GM03348 (cell line): ENCODE measurements at places on chromosomes 3 and 15.
A peak's percentile ranks its signal among the peaks of the same experiment; 100 is the strongest.

GRCh38 chr3:99961756-99962515 lies 144.3 kb downstream of the CMSS1 start:
- DNase-seq = no peak

- DNase-seq = no peak
These were observed 42.6 kb downstream of the HCN4 start for GRCh38 chr15:73326157-73326556.

DNA sequence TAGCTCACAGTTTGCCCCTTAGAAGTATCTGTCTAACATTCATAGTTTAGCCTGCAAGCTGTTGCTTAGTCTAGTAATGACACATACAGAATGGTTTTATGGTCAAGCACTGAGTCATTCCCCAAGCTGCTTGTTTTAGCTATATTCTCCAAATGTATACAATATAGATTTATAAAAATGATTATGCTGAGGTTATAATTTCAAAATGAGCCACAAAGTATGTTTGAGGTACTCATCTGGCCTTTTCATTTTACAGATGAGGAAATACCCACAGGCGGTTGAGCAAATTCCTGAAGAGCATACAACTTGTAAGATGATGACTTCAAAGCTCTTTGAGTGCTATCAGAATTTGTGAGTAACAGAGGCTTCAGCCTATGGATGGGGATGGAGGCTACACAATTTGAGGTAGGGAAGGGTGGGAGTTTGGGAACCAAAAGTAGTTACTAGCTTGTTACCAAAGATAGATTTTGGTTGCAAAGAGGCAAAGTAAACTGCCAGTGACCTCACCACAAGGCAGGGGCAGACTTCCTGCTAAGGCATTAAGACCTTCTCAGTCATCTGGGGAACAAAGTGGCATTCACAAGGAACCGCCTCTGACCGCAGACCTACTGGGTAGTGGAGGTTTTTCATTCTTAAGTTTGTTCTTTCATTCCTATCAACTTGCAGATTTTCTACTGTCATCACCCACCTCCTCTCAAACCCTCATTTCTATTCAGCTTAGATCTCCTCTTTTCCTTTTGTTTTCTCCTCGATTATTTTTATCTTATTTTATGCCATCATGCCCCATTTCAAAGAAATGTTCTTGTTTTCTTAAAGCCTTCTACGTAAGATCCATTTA lies 257.2 kb upstream of the NECTIN3 start:
- peak; percentile 24 for DNase-seq

DNA sequence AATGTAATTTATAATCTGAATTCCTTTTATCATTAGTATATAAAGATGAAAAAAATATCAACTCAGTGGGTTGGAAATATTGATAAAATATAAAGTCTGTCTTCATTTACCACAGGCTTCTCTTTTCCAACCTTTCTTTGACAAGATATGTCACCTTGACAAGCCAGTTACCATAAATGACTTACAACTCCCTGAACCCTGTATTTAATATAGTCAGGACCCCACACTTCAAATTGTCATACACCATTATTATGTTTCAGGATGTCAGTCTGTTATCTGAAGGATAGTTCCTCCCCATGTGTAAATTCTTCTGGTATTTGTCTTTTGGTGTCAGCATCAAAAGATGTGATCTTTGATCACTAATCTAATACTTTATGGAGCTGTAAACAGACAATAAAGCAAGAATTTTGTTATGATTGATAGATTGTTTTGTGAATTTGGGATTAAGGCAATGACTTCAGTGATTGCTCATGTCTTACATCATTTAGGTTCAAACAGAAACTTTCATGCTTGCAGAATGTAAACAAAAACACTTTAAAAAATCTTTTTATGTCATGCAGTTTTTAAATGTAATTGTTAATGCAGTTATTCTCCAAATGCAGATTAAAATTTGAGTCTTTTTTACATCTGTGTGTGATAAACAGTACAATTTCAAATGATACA lies 503.5 kb upstream of the BCHE start:
- DNase-seq = no peak

DNA sequence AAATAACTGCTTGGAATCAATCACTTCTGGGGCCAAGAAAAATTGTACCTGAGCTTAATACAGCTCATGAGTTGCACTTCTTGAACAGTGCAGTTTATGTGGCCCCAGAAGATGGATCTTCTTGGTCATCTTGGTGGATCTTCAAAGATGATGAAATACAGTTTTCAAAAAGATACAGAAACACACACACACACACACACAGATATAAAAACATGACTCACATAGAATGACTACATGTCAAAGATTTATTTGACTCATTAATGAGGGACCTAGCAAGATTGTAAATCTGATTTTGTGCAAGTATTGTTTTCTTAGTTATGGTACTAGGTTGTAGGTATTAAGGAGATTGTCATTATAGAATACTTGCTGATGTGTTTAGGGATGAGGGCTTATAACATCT lies 32.6 kb downstream of the PDCD6IP start:
- no peak for DNase-seq
